ENCODE measurements at places on chromosomes 7 and 10. TPM values are rescaled to one million over a fixed set of nuclear protein-coding genes. Genes with fewer than 3 reads are reported as not detected.

- DNase-seq: no peak
Observed at GRCh38 chr10:47351899-47352815, 4.0 kb downstream of the RBP3 start.

The ASZ1 gene
- total RNA-seq: not detected

- no peak for DNase-seq
Observed at GRCh38 chr7:17939211-17939605, 1.1 kb downstream of the SNX13 start.

The GDF2 gene
- not detected for total RNA-seq

The RRP12 gene
- 94.9 TPM for total RNA-seq

DNA sequence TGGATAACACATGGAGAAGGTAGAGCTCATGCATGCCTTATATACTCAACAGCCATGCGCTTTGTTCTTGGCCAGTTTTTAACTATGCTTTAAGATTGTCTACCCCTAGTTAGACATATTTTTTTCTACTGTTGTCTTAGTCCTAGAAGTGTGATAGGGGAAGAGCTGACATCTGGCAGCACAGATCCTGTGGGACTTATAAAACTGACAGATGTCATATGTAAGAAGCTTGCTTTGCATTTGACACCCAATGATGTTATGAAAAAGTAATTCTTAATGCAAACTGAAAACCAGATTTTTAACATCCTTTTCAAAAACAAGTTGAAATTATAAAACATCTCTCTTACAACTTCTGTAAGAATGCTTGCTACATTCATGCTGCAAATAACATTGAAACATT is 715.9 kb upstream of the LRRN3 start:
- DNase-seq: no peak

The PMS2 gene
- total RNA-seq: 40.2 TPM

The COL13A1 gene
- 1.0 TPM for total RNA-seq

- no peak for DNase-seq
Observed at GRCh38 chr10:77926566-77927401, at the start of gene DLG5. Gene DLG5 (minus strand): TSS chr10:77926755. CDS start chr10:77926520, 235 bp downstream.

DNA sequence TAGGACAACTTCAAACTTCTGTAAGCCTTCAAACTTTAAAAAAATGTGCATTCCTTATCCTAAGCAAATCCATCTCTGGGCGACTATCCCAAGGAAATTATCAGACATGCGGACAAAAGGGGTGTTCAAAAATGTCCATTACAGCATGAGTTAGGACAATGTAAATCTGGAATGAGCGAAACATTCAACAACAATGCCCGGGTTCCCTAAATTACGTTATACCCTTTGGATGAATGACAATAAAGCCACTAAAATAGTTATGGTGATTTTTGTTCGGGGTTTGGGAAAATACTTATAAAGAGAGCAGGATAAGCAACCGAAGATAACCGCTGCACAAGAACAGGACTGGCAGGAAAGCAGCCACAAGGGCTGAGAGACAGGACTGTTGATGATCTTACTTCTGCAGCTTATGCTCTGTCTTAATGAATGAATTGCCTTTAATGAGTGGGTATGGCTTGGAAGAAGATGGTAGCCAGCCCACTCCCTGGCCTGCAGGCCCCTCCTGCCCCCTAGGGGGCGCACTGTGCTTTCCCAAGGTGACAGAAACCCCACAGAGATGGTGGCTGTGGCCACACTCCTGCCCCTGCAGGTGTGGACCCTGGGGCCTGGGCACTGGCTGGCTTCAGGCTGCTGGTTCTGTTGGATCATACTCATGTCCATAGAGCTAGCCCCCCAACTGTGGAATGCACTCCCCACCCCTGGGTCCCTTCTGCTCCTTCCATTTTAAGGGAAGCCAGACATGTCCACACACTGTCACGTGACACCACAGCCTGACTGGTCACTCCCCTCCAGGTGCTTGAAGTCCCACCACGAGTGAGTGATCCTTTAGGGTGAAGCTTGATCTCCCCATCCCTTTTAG is 45.0 kb downstream of the ZCCHC24 start:
- peak; percentile 27 for DNase-seq

The SLC13A1 gene
- not detected for total RNA-seq

The PNLIP gene
- 1.5 TPM for total RNA-seq

- DNase-seq: no peak
Observed at GRCh38 chr7:11161499-11161898, 187.8 kb downstream of the PHF14 start.

The FOXP2 gene
- total RNA-seq: 0.54 TPM

DNA sequence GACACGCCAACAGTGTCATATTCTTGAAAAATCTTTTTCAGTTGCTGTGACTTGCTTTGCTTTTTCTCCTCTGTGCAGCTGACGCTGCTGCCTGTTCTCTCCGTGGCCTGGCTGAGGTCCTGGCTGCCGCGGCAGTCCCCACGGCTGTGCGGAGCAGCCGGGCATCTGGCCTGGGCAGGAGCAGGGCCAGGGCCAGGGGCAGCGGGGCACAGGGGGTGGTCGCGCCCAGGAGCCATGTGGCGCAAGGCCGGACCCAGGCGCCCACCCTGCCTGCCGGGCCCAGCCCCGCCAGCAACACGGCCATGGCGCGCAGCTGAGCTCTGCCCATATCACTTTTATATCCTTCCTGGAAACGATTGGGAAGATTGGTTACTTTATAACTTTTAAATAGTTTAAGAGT is 109.4 kb upstream of the ACBD5 start:
- no peak for DNase-seq

The MYL10 gene
- not detected for total RNA-seq

The AFAP1L2 gene
- total RNA-seq: 170 TPM

The DGKI gene
- total RNA-seq: not detected

GRCh38 chr10:72107325-72108003 is 19.1 kb upstream of the SPOCK2 start:
- DNase-seq: no peak

The KCNMA1 gene
- 91.9 TPM for total RNA-seq

GRCh38 chr7:155208681-155209477 is 88.8 kb upstream of the INSIG1 start:
- no peak for DNase-seq

- peak; percentile 48 for DNase-seq
Observed at GRCh38 chr10:71696628-71697326, 22.8 kb downstream of the C10orf105 start.

The ZNF804B gene
- total RNA-seq: not detected

DNA sequence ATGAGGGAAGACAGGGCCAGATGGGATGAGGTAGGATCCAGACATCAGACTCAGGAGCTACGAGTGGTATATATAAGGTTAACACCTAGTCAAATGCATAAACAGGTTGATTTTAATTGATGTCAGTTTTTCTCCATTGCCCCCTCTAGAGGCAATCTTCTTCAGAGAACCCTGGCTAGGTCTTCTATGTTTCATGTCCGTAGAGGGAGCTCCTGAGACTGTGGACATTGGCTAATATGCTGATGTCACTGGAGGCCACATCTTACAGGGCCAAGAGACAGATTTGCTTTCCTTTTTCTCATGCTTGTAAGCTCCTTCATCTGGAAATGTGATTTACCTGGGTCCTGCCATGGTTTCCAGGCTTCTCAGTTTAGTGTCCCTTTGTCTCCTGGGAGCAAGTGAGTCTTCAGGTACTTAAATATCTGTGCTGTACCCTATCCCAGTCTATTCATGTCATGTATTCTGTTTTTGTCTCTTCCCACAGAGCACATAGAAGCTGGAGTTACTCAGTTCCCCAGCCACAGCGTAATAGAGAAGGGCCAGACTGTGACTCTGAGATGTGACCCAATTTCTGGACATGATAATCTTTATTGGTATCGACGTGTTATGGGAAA is 161.6 kb upstream of the PRSS1 start:
- no peak for DNase-seq

- DNase-seq: no peak
Observed at GRCh38 chr7:143983960-143984359, 16.2 kb upstream of the OR6B1 start.

The PRR15 gene
- 0.23 TPM for total RNA-seq

The CYTH3 gene
- total RNA-seq: 35.5 TPM

- DNase-seq: no peak
Observed at GRCh38 chr7:18086165-18087025, 58.7 kb upstream of the PRPS1L1 start.

The CCDC71L gene
- 6.0 TPM for total RNA-seq

- DNase-seq: no peak
Observed at GRCh38 chr7:128206017-128206746, 34.9 kb upstream of the LEP start.

The FKBP6 gene
- total RNA-seq: not detected

The ASB10 gene
- not detected for total RNA-seq

DNA sequence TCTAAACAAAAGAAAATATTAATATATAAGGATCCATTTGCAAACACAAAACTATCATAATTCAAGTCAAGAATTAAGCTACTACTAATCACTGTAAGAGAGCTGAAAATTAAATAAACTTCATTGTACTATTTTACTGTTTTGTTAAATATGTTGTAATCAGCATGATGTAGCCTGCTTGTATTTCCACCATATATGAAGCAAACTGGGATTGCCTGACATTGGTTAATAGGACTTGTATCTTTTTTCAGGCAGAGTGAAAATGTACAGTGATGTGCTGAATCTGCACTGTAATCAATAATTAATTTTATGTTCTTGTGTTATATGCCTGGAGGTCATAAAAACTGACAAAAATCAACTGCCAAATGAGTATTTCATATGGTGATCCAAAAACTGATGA is 25.4 kb downstream of the TRDMT1 start:
- no peak for DNase-seq

- DNase-seq: no peak
Observed at GRCh38 chr7:138248609-138249008, 172.3 kb downstream of the AKR1D1 start.

The SEMA3A gene
- total RNA-seq: 43.3 TPM

DNA sequence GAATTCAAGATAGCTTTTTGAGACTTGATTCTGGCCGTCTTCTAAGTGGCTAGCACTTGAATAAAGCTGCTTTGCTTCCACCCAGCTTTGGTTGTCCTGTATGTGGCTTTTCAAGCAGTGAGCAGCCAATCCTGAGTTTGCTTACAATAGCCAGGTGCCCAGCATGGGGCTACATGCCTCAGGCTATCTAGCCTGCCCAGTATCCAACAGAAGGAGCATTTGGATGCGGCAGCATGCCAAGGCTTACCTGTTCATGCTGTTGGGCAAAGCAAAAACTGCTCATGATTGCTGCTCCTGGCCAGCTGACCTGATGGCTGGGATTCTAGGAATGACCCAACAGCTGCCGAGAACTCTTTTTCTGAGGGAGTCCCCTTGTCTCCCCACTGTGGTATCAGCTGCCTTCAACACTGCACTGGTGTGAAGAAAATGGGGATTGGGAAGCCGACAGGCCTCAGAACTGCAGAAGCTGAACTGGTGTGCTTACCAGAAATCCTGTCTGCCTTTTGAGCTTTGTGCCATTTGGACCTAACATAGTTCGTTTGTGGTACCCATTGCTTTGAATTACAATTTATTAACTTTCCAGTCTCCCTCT is 618.9 kb upstream of the IGFBP3 start:
- DNase-seq: no peak

The TMEM225B gene
- 0.31 TPM for total RNA-seq

DNA sequence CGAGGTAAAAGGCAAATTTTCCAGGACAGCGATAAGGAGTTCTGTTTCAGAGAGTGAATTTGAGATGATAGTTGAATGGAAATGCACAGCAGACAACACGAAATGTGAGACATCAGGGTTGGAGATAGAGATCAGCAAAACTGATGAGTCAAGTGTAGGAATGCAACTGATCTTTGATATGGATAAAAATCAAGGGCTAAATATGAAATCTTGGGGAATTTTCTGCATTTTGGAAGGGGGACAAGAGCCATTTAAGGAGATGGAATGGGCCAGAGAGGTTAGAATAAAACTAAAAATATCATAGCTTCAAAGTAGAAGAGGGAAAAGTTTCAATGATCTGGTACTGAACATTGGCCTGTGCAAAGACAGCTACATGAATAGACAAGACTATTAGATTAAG is 11.5 kb downstream of the CISD1 start:
- no peak for DNase-seq

DNA sequence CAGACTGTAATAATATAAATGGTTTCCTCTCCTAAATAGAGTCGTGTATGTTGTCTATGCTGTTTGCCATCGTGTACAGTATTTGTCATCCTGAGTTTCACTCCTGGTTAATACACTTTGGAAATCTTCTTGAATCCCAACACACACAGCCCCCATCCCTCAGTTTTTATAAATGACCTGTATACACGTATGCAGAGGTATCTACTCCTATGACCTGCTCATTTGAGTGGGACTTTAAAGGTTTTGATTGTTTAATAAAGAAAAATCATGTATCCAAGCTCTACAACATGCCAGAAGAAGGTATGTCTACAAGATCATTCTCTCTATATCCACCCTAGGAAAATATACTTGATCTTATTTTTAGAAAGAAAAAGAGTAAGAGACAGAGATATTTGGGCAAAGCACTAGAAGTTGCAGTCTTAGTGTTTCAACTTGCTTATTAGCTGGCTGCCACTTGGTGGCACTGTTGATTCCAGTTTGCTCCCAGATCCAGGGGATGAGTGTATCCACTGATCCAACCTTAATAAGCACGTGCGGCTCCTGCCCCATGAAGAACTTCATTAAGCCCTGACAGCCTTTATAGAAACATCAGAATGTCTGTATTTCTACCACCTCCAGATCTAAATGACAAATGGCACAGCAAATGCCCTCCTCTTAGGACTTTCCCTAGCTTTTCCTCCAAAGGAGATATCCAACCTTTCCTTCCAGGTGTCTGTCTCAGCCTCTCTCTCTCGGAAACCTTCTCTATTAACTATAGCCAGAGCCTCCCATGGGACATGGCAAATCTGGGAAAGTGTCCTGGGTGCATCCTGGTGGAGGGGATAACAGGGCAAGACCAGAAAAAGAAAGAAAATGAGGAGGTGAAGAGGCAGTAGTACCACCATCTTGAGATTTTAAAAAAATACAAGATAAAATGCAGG is 181.6 kb upstream of the NEBL start:
- peak; percentile 41 for DNase-seq

The DPP6 gene
- not detected for total RNA-seq

DNA sequence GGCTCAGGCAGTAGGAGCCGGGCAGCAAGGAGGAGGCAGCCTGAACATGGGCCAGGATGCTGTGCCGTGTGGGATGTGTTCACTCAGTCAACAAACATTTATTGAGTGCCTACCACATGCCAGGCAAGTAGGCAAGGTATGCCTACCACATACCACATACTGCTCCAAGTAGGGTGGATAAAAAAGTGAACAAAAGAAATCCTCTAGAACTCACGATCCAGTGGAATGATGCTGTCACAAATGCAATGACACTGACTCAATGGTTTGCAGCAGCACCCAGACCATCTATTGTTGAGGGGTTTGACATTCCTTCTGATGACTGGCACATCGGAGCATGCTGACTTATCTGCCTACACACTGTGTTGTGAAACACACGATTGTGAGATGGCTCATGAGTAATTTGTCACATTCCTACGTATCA is 413.5 kb downstream of the NRG3 start:
- no peak for DNase-seq

The SPDYE5 gene
- not detected for total RNA-seq

The IKZF1 gene
- total RNA-seq: 0.77 TPM

All from Panc1 (cell line).